Skeletal muscle cell (primary cell): ENCODE measurements at places on chromosomes 1 and 21.

GRCh38 chr1:109185357-109185756, 28.4 kb upstream of the SARS1 start:
- no peak for DNase-seq

DNA sequence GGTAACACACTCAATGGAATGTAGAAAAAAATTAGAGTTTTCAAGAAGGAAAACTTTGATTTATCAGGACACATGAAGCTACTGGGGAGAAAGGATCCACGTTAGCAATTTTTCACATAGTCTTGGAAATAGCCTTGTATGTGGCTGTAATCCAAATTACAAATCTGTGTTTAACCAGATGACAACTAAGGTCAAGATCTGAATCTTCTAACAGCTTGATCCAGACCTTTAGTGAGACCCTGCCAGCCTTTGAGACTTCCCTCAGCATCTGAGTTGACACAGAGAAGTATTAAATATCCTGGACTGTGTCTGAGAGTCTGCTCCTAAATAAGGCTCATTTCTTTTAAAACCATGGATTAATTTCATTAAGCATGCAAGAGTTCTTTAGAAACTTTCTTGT, 135.9 kb upstream of the KCNK2 start:
- no peak for DNase-seq

GRCh38 chr1:210117198-210117597, 115.4 kb upstream of the SERTAD4 start:
- no peak for DNase-seq

GRCh38 chr1:105442901-105443300, 1613.6 kb upstream of the PRMT6 start:
- DNase-seq, result peak; percentile 24

- DNase-seq, result no peak
These were observed 22.7 kb downstream of the RAB3GAP2 start for GRCh38 chr1:220249522-220249921.

- peak; percentile 71 for DNase-seq
These were observed 42.5 kb upstream of the IL10 start for GRCh38 chr1:206814716-206815341.

DNA sequence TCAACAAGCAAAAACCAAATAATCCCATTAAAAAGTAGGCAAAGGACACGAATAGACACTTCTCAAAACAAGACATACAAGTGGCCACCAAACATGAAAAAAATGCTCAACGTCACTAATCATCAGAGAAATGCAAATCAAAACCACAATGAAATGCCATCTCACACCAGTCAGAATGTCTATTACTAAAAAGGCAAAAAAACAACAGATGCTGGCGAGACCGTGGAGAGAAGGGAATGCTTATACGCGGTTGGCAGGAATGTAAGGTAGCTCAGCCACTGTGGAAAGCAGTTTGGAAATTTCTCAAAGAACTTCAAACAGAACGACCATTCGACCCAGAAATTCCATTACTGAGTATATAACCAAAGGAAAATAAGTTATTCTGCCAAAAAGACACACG, 145.1 kb upstream of the EDN2 start:
- DNase-seq, result peak; percentile 69

- no peak for DNase-seq
These were observed 23.7 kb downstream of the DHX9 start for GRCh38 chr1:182862827-182863226.

DNA sequence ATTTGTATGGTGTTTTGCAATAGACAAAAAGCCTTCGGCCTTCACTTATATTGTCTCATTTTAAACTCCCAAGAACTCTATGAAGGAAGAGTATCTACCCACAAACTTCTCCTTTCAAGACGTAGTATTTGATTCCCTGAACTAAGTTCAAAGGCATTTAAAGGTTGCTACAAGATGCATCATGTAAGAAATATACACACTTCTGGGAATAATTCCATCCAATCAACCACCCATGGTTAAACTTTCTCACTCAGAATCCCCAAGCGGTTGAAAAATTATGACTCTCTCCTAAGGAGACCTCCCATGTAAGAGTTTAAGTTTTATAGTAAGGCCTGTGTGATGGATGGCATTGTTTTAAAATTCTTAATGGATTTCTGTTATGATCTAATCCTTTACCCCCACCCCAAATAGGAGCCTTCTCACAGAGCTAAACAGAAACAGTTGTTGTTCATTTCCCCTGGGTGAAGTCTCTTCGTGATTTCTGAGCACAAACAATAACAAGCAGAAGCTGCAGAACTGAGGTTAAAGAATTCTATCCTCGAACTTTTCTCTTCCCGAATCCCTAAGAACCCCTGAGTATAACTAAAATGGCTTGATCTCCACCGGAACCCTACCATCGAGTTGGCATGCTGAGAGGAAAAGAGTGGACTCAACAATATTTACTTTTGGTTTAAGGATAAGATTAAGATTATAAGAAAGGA, 185.0 kb downstream of the TGFBR3 start:
- peak; percentile 69 for DNase-seq

- DNase-seq, result no peak
These were observed 61.5 kb downstream of the SYT2 start for GRCh38 chr1:202648605-202649226.

- DNase-seq, result no peak
These were observed 236.2 kb upstream of the KAZN start for GRCh38 chr1:14362331-14362730.

DNA sequence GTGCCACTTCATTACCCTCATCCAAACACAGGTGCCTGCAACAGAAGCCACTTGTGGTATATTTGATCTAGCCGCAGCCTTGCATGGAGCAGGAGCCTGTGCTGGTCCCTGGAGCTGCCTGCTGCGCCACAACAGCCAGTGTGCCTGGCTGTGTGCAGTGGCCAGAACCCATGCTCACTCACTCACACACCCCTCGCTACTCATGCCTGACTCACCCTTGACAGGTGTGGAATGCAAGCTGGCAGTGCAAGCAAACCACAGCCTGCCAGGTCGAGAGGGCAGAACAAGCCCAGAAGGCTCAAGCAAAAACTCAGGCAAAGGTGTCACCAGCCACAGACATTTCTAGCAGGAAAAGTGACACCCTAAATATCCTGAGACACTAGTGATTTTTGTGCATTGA, 1510.9 kb downstream of the KCNT2 start:
- no peak for DNase-seq

DNA sequence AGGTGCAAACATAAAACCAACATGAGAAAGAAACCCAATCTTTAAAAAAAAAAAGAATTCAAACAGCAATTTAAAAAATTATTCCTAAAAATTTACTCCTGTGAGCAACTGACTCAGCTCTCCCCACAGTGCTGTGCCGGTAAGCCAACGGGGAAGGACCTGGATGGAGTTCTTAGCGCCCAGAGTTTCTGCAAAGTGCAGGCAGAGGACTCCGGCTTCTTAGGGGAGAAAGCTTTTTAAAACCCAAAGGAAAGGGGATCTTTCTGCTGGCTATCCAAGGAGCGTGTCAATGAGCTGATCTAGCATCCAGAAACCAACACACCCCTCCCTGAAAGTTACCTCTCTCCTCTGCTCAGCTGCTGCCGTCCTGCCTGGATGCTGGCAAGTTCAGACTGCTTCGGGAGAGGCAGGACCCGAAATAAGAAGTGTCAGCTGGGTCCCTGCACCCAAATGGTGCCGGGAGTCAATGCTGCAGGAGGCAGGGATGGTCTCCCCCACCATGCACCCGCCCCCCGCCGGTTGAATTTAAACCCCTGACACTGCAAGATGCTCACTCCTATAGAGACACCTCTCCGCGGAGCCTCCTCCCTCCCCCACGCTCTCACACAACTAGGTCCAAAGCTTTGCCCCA, 32.2 kb upstream of the H6PD start:
- DNase-seq, result no peak

- no peak for DNase-seq
These were observed 36.5 kb upstream of the PDE9A start for GRCh38 chr21:42616941-42617340.

DNA sequence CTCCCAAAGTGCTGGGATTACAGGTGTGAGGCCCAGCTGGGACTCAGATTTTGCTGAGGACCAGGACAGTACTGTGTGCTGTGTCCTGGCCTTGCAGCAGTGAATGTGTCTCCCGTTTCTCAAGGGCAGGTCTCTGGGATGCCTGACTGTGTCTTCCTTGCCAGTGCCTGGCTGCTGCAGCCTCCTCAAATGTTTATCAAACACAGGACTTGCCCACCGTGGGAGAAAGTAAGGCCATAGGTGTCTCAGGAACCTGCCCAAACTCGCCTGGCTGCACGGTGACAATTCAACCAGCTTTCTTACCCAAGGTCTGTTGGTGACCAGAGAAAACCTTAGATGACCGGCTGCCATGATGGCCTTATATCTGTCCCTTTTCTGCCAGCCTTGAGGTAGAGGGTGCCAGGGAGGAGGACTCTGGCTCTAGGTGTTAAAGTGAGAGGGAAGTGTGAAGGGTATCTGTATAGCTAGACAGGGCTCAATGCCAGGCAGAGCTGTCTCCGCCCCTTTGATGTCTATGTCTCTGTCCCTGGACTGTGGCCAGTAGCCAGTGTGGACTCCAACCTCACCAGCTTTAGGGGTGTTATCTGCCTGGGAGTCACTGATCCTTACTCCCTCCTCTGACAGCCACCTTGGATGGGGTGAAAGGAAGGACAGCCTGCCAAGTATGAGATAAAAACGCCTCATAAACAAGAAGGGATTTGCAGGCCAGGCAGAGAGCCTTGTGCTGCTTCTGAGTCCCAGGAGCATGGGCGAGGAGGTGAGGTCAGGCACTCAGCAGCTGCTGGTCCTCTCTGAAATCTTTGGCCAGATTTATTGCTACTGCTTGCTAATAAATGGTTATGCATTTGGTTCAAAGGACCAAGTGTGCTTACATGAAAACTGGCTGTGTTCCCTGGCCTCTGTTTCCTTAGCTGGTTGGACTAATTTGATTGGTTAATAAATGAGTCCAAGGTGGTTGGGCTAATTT, 22.3 kb downstream of the IL6R start:
- peak; percentile 78 for DNase-seq

DNA sequence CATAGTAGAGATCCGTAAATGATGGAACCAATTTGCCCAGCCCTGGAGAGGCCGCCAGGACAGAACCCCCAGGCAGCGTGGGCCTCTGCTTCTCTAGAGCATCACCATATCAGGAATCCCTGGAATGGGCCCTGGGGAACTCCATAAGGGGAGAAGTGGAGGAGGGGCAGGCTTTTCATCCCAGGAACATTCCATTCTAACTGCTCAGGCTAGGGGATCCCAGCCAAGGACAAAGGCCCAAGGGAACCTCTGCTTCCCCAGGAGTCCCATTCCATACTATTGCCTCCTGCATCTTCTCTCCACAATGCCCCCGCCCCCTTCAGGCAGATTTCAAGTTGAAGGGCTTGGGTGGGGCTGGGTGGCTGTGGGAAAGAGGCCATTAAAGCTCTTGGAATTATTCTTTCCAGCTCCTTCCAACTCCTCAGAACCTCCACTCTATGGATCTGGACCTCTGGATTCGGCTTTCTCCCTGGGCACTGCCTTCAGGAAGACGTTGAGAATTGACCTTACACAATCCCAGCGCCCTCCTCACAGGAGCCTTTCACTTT, 6.0 kb downstream of the TRNP1 start:
- DNase-seq, result peak; percentile 98

- DNase-seq, result no peak
These were observed 160.9 kb downstream of the HLX start for GRCh38 chr1:221040101-221040500.

DNA sequence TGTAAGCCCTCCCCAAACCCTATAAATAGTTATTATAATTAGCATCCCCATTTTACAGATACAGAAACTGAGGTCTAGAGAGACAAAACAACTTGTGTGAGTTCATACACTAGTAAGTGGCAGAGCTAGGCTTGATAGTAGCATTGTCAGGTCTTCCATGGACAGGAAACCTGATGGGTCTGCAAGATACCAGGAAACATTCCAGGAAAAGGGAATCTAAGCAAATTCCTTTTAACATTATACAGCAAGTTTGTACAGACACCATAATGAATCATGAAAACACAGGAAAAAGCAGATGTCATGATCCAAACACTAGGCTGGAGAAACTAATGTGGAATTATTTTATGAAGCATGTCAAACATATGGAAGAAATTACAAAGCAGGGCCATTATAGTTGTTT, 89.1 kb upstream of the KCNK2 start:
- no peak for DNase-seq

- DNase-seq, result peak; percentile 89
These were observed 74.6 kb downstream of the CAMK2N1 start for GRCh38 chr1:20411196-20411980.

- DNase-seq, result peak; percentile 27
These were observed 376.9 kb downstream of the HHIPL2 start for GRCh38 chr1:222171005-222171404.

DNA sequence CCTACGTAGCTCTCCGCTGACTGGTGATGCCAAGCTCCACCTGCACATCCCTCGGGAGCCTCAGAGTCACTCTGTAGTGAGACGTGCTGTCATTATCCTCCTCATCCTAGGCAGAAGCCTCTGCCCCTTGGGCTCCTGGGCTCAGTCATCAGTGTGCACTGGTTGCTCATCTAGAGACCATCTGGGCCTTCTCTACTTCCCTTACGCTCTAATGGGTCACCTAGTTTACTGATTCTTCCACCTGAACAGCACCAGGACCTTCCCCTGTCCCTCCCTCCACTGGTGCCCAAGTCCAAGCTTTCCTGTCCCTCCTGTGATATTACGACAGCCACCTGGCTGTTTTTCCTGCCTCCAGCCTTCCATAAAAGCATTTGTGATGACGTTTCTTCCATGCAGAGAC, 136.1 kb upstream of the ERRFI1 start:
- no peak for DNase-seq

DNA sequence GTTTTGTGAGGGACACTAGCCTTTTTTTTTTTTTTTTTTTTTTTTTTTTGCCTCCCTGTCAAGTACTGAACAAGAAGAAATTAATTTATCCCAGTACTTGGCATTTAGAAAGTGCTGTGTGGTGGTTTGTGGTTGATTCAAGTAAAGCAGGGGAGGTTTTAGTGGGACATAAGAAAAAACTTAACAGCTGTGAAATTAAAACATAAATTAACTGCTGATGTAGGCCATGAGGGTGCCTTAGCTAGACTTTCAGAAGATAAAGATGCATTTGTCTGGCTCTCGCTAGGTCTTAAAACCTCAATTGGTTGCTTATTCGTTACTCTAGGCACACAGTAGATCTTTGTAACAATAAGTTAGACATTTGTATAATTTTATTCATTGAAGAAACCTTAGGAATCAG, 52.3 kb downstream of the SPATA46 start:
- no peak for DNase-seq

- no peak for DNase-seq
These were observed 35.8 kb downstream of the LAMC1 start for GRCh38 chr1:183058851-183059502.

DNA sequence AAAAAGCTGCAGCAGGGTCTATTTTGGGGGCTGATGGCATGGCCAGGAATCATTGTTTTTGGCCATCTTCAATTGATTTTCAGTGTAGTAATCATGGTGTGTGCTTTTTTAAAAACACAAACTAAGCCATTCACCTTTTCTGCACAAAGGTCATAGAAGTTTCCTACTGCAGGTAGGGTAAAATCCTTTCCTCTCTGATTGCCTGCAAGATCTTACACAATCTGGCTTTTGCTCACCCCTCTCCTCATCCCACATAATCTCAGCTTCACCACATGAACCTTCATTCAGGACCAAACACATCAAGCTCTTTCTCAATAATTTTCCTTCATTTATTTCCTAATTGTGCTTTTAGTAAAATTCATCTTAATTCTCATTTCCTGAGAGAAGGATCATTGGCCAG, 38.3 kb upstream of the GBP5 start:
- no peak for DNase-seq
